ENCODE measurements at places on chromosomes 12 and 14.
A peak's percentile ranks its signal among the peaks of the same experiment; 100 is the strongest.

- no peak for DNase-seq
These were observed 39.6 kb downstream of the CHST11 start for GRCh38 chr12:104496336-104496735.

GRCh38 chr12:99454539-99455172, 192.9 kb upstream of the GARIN6 start:
- DNase-seq: no peak

DNA sequence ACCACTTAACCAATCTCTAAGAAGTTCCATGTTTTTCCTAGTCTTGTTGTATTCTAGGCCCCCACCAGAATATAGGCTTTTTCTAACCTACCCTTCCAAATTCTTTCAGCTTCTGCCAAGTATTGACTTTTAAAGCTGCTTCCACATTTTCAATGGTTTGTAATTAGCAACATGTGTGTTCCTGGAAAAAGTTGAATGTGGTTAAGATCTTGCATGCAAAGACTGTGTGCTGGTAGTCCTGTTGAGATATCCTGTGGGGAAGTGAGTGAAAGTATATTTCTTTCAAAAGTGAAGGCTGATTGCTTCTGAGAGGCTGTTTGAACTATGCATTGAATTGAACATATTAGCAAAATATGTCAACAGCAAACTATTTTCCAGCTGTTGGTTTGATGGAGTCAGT, 646 bp upstream of the OR6C4 start:
- no peak for DNase-seq

DNA sequence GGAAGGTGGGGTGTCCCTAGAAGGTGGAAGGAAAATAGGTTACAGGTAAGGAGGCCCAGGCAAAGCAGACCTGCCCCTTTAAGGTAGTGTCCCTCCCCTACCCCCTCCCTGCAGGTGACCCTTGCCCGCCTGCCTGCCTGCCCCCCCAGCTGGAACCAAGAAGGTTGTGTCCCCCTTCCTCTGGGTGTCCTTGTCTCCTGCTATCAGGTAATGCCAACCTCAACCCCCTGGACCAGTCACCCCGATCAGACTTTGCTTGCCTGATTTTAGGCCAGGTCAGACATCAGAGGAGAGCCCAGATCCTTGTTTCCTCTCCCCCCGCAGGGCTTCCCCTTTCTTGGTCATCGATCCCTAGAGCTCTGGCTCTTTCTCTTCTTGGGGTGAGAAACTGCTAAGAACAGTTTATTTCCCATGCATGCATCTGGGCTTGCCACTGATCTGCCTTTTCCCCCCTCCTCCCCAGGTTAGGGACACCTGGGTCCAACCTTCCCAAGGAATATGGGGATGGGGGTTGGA, at the start of gene SLC39A5:
Gene SLC39A5 (plus strand): TSS at position 136 of the 516 bp plus-strand sequence. CDS start 1,224 bp downstream, outside the sequence.
- no peak for DNase-seq

GRCh38 chr12:42759622-42760273, 170.2 kb upstream of the PRICKLE1 start:
- no peak for DNase-seq

GRCh38 chr12:12804432-12804886, 8.7 kb upstream of the DDX47 start:
- no peak for DNase-seq

GRCh38 chr12:131383291-131383690, 327.6 kb upstream of the SFSWAP start:
- DNase-seq: no peak

DNA sequence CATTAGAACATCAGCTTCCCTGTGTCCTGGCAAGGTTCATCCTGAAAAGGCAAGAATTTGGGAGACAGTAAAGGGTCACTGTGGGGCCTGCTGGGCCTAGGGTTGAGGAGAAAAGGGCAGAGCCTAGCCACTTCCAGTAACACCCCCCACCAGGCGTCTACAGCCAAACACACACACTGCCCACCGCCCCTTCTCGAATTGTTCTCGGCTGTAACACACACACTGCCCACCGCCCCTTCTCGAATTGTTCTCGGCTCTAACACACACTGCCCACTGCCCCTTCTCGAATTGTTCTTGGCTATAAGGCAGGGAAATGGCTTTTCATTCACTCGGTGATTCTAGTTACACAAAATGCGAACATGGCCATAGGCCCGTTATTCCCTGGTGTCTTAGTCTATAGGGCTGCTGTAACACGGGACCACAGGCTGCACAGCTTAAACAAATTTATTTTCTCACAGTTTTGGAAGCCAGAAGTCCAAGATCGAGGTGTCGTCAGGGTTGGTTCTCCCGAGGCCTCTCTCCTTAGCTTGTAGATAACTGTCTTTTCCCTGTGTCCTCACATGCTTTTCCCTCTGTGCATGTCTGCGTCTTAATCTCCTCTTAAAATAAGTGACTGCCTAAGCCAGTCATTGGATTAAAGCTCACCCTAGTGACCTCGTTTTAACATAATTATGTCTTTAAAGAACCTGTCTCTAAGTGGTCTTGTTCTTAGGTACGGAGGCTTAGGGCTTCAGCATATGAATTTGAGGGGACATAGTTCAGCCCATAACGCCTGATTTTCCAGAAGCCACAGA, 171.0 kb downstream of the ADGRD1 start:
- no peak for DNase-seq

DNA sequence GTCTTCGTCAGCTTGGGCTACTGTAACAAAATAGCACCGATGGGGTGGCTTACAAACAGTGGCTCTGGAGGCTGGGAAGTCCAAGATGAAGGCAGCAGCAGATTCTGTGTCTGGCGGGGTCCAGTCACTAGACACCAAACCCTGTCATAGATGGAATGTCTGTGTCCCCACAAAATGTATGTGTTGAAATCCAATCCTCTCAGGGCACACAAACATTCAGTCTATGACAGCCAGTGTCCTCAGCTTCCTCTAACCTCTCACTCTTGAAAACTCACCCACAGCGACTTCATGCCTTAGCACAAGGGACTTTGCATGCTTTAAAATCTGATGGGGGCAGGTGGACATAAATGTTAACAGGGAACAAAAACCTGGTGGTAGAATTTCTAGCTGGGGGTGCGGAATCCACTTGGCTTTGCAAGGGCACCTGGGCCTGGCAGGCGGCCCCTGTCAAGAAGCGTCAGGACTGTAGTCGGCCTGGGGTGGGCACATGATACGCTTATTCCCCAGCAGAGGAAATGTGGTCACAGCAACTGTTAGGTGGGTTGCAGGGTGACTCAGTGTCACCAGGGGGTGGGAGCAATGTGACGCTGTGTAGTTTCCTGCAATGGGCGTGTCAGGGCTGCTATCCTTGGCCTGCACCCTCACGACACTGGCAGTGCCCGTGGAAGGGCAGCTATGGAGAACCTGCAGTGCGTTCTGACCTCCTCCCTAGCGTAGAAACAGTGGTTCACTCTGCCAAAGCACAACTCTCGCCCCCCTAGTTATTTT, 17.7 kb downstream of the RIN3 start:
- peak; percentile 85 for DNase-seq

GRCh38 chr12:93979189-93979588, 169.2 kb upstream of the PLXNC1 start:
- peak; percentile 39 for DNase-seq

GRCh38 chr12:70247653-70248199, 4.5 kb downstream of the CNOT2 start:
- DNase-seq: no peak

- no peak for DNase-seq
These were observed 12.1 kb upstream of the ALDH2 start for GRCh38 chr12:111754671-111755070.

DNA sequence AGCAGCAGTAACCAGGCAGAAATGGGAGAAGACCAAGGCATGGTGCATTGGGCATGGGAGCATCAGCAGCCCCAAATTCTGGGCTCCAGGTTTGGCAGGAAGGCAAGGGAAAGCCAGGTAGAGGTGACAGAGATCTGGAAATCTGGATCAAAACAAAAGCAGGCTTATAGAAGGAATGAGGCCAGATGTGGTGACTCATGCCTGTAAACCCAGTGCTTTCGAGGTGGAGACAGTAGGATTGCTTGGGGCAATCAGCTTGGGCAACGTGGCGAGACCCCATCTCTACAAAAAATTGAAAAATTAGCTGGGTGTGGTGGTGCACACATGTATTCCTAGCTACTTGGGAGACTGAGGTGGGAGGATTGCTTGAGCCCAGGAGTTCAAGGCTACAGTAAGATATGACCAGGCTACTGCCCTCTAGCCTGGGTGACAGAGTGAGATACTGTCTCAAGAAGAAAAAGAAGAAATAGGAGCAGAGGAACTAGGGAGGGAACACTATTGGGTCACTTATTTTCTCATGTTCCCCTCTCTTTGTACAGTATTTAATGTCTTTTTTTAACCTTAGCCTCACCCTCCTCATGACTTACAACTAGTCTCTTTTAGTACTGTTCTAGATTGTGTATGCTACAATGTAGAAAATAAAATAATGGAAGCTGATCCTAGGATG, 25.1 kb downstream of the SLC4A8 start:
- no peak for DNase-seq

DNA sequence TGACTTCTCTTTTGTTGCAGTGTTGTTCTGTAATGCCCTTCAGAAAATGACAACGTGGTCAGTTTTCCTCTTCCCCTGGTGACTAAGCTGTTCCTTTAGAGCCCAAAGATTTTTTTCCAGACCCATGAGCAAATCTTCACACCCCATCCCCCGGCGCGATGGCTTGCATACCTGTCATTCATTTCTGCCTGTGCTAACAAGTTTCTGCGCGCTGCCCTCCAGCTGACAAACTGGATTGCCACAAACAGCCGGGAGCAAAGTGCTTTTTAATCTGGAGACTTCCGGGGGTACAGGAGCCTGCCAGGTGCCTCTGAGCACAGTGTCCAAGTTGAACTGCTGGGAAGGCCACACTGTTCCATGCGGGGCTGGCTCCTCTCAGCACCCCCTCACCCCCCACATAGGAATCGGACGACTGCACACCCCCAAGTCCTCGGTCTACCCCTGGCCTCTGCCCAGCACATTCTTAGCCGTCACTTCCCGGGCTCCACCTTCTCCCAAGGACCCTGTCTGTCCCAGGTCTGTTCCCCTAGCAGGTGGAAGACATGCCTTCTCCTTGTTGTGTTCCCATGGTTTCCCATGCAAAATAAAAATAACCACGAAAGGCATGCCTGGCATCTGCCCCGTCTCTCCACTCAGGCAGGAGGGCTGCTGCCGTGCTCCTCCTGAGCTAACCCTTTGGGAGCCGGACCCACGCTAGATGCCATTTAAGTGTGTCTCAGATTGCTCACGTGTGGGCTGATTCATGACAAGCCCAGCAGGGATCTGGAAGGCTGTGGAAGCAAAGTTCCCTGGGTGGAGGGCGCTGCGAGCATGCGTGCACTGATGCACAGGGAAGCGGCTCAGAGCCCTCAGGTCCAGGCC, 14.1 kb downstream of the RILPL1 start:
- DNase-seq: no peak

DNA sequence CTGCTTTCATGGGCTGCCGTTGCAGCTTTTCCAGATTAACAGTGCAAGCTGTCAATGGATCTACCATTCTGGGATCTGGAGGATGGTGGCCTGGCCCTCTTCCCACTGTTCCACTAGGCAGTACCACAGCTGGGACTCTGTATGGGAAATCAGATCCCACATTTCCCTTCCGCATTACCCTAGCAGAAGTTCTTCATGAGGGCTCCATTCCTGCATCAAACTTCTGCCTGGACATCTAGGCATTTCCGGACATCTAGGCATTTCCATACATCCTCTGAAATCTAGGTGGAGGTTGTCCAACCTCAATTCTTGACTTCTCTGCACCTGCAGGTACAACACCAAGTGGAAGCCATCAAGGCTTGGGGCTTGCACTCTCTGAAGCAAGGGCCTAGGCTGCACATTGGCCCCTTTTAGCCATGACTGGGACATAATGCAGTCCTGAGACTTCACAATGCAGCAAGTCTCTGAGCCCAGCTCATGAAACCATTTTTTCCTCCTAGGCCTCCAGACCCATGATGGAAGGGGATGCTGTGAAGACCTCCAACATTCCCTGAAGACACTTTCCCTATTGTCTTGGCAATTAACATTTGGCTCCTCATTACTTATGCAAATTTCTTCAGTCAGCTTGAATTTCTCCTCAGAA, 863.3 kb downstream of the C12orf50 start:
- no peak for DNase-seq

- no peak for DNase-seq
These were observed 268.9 kb downstream of the NPAS3 start for GRCh38 chr14:33207467-33208017.

Data from Kasumi-1 (cell line).